ENCODE measurements at places on chromosomes 5 and 9. TPM values are rescaled to one million over a fixed set of nuclear protein-coding genes. Genes with fewer than 3 reads are reported as not detected.

The IFNK gene
- not detected for total RNA-seq

GRCh38 chr9:26523577-26523976 lies 369.0 kb downstream of the CAAP1 start:
- DNase-seq = no peak

DNA sequence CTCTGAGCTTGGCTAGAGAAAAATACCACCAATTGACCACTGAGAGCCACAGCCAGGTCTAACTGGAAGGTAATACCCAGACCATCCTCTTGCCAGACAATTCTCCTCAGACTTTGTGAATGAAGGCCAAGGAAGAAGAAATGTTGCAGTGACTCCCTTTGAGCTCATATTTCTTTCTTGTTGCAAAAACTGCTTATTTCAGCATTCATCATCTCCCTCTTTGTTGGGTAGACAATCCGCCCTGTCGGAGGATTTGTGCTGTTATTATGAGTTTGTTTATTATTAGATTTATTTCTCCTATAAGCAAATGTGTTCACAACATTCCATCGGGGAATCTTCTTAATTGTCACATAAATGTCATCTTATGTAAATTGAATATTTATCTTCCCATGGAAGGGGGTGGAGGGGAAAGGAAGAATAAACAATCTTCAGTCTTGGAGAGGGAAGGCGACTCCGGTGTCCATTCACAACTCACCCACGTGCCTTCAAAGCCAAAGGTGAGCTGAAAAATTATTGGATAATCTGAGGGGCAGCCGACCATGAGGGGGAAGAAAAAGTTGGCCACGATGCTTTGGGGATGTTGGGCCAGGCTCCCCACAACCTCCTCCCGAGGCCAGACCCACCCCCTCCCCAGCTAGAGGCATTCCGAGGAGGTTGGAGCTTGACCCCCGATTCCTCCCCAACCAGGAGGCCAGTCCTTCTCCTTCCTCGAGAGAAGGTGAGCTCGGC lies 1.8 kb upstream of the JADE2 start:
- DNase-seq = no peak

The PDE6A gene
- total RNA-seq = not detected

DNA sequence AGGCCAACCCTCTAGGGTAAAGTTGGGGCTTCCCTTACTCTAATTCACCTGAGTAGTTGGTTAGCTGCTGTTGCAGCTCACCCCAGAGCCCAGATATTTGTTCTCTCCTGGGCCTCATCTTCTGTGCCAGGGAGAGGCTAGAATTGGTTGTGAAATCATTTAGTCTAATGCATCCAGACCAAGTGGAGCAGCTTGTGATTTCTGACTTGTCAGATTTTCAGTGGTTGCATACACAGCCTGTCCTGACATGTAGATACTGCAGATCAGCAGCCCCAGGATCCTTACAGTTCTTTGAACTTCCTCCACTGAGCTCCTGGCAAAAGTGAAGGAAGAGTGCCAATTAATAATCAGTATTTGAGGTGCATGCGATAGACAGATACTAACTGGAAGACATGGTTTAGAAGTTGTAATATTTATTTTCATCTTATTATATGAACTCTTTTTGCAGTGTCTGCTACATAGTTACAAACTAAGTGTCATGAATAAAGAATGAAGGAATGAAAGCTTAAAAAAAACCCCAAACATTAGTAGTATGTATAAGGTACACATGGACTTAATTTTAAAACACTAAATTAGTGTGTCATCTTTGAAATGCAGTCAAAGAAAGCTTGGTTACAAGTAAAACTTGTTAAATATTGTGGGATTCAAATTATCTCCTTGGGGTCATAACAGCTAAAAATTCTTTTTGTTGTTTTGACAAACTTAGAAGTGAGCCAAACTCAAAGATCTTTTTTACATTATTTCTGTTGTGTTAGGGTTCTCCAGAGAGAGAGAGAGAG lies 128.5 kb downstream of the VPS13A start:
- no peak for DNase-seq

The PCDHB12 gene
- total RNA-seq = 4.4 TPM

GRCh38 chr5:7221041-7221440 lies 174.9 kb upstream of the ADCY2 start:
- DNase-seq = no peak

The ARHGEF28 gene
- 8.2 TPM for total RNA-seq

DNA sequence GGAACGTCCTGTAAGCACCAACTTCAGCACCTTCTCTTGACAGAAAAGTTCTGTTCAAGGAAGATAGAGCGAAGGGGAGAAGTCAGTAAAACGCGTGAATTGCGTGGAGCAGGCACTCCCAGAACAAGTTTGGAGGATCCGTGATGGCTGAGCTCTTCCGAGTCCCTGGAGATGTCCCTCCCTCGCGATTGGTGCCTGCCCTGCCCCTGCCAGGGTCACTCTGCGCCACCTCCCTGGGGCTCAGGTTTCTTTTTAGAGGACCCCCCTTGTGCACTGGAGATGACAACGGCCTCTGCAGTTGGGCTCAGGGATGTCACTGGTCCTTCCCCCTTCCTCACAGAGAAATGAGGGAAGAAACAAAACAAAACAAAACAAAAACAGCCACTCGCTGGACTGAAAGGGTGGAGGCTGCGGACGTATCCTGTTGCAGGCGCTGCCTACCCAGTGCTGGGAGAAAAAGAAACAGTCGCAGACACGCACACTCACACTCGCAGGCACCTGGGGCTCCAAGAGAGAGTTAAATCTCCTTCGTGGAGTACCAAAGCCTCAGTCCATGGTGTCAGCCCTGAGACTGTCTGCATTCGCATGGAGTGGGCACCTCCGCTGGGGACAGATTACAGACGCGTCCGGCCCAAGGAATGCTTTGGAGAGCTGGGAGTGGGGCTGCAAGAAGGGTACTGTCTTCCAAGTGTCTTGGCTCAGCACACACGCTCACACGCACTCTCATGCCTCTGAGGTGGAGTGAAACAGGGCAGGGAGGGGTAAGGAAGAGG lies 512.7 kb downstream of the SLCO4C1 start:
- DNase-seq = no peak

- DNase-seq = no peak
Observed at GRCh38 chr5:43227655-43228054, 35.6 kb downstream of the NIM1K start.

Measured in omental fat pad (tissue), 4 donors.